ENCODE measurements at places on chromosomes 12 and 14.

DNA sequence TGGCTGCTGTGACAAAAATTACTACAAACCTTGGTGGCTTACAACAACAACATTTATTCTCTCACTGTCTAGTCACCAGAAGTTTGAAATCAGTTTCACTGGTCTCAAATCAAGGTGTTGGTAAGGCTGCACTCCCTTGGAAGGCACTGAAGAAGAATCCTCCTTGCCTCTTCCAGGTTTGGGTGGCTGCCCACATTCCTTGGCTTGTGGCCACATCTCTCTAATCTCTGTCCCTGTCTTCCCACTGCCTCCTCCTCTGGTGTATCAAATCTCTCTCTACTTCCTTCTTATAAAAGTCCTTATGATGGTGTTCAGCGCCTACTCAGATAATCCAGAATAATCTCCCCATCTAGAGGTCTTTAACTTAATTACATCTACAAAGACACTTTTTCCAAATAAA is 31.0 kb downstream of the PLCZ1 start:
- no peak for DNase-seq

DNA sequence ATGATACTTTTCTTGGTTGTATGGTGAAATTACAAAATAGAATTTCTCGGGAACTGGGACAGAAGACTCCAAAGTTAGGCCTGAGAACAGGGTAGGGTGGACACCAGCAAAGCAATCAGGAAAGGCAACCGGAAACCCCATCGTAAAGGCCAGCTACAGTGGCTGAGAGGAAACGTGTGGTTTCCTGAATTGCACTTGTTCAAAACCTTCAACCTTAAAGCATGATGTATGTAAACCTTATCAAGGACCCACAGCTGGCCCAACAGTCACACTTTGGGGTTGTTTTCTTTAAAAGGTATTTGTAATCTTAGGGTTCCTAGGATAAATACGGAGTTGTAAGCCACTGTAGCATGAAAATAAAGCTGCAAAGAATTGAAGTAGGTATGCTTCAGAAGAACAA is 2.2 kb upstream of the PTGDR start:
- no peak for DNase-seq

GRCh38 chr12:50317203-50317602 is 33.9 kb upstream of the LIMA1 start:
- no peak for DNase-seq

GRCh38 chr14:102408724-102409123 is 46.0 kb downstream of the TECPR2 start:
- DNase-seq: no peak

DNA sequence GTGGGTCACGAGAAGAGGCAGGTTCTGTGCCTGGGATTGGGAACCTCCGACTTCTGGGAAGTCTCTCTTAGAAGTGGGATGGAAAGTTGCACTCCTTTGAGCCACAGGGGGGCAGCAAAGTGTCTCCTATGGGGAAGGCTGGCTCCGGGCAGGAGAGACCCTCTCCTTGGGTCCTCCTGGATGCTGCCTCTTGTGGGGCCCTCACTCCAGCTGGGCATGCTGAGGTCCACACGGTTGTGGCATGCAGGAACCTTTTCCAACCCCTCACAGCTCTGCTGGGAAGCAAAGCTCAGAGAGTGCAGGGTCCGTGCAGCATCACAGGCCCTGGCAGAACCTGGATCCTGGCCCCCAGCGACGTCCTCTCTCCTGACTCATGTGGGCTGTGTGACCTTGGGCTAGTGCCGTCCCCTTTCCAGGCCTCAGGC is 17.4 kb downstream of the SDSL start:
- DNase-seq: no peak

DNA sequence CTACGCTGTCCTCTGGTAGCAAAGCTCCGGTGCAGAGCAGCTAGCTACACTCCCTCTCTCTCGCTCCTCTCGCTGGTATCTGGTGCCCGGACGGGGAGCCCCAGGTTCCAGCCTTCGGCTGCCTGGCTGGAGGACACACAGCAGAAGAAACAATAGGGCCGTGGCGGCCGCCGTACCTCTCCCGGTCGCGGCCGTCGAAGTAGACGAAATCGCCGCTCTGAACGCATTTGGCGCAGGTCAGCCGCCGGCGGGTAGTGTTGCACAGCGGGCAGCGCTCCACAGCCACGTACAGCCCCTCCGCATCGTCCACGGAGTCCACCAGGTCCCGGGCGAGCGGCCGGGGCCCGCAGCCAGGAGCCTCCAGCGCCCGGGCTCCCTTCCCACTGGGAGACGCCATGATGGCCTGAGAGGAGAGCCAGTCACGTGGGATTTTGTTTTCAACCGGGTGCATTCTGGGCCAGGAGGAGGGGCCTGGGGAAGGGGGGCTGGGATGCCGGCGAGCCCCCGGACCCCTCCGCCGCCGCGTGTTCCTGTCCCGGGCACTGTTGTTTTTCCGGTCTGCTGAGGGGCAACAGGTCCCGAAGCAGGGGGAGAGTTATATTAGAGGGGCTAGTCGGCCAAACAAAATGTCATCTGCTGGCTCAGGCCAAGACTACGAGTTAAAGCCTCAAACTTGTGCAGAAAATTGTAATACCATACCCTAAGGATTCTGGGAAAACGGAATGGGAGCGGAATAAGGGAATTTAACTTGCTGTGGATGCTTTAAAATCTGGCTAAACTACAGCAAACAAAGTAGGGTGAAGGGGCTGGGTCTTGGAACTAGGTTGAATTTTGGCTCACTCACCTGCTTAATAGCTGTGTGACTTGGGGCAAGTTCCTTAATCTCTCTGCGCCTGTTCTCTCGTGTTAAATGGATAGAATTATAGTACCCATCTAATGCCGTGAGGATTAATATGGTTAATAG is at the start of gene ATG14:
Gene ATG14 (minus strand): TSS at position 405 of the 964 bp plus-strand sequence. CDS start 8 bp downstream, at position 397.
- peak; percentile 61 for DNase-seq

- DNase-seq: no peak
Measured at GRCh38 chr12:124150168-124150567, 144.7 kb upstream of the RFLNA start.

GRCh38 chr14:90302529-90303303 is 29.0 kb downstream of the NRDE2 start:
- no peak for DNase-seq

DNA sequence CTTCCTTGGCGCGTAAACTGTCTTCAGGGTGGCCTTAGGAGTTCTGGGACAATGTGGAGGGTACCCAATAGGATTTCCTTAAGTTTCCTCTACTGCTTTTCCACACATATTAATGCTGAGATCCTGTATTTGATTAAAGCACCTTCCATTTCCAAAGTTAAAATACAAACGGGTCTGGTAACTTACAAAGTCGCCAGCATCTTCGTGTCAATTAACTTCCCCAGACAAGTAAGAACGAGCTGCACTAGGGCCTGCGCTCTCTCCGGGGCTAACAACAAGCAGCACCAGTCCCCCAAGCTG is 130.9 kb downstream of the NDUFA12 start:
- DNase-seq: no peak

- no peak for DNase-seq
Measured at GRCh38 chr14:24699052-24699451, 65.1 kb upstream of the GZMB start.

DNA sequence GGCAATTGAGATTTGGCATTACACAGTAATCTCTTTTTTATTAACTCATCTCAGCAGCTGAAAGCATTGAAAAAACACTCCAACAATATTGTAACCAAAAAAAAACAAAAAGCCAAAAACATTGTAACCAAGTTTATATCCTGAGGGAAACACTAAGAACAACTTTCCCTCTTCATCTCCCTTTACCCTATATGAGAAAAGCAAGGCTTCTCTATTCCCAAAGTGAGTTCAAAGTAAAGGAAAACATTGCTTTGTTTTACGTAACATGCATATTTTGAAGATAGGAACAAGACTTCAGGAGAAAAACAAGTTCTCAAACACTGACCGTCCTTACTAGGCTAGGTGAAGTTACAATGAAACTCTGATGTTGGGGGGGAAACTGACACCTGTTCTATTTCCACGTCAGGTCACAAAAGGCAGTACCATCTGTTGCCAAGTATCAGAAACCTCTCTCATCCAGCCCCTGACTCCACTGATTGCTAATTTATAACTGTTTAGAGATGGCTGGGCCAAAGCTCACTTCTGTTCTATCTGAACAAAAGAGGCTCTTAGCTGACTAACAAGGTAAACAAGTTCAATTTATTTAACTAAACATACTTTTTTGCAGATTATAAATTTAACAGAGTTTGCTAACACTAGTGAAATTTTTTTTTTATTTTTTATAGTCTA is 67.9 kb upstream of the PLXNC1 start:
- no peak for DNase-seq

DNA sequence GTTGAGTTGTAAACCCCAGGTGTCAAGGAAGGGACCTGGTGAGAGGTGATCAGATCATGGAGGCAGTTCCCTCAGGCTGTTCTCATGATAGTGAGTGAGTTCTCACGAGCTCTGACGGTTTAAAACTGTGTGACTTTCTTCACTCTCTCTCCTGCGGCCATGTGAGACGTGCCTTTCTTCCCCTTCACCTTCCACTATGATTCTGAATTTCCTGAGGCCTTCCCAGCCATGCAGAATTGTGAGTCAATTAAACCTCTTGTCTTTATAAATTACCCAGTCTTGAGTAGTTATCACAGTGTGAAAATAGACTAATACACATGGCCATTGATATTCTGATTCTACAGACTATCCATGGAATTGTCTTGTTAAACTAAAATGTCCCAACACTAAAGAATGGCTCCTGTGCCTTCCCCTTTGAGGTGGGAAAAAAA is 85.6 kb downstream of the SLC2A13 start:
- no peak for DNase-seq

- no peak for DNase-seq
Measured at GRCh38 chr12:49058366-49059044, 2.1 kb downstream of the KMT2D start.

GRCh38 chr12:106773286-106774004 is 1.0 kb upstream of the RIC8B start:
- DNase-seq: no peak

GRCh38 chr12:85874031-85874461 is at the start of gene NTS:
NTS (plus strand) TSS chr12:85874295; CDS start chr12:85874404, 109 bp downstream.
- DNase-seq: no peak

DNA sequence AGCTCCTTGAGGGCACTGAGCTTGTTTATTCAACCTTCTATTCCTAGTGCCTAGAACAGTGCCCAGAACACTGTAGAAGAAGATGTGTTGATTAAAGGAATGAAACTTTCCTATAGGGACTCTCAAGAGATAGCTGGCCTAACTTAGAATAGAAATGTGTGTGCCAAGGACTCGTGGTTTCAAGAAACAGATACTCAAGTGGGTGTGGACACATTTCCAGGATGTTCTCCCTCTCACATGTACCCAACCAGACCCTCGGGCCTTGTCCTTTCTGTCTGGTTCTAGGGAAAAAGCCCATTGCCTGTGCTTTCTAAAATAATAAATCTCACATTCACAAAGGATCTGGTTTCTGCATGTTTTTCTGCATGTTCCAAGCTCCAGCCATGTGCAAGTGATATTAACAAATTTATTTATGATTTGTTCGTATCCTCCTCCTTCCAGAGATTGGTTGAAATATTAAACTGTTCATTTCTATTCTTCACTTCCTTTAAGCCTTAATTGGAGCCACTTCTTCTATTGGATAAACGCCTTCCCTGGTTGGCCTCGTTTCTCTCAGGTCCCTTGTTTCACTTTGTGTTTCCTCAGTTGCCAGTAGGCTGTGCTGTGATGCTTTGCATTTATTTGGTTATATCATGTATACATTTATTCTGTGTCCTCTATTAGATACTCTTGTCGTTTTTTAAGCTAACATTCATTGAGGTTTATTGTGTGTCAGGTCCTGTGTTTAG is 89.8 kb downstream of the CRADD start:
- no peak for DNase-seq

DNA sequence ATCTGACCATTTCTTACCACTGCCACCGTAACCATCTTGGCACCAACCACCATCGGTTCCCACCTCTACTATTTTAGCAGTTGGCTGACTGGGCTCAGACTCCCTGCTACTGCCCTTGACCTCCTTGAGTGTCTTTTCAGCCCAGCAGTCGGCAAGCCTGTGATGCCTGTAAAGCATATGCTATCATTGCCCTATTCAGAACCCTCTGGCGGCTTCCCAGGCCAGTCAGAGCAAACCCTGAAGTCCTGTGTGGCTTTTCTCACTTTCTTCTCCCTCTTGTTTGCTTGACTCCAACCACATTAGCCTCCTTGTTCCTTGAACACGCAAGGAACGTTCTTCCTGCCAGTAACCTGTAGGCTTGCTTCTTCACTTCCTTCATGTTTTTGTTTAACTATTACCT is 6.2 kb downstream of the IRAK3 start:
- no peak for DNase-seq

- DNase-seq: no peak
Measured at GRCh38 chr14:40402957-40403356, 970.7 kb upstream of the FBXO33 start.

Measured in T follicular helper cell (primary cell).